ENCODE measurements at places on chromosomes 12 and 14.

DNA sequence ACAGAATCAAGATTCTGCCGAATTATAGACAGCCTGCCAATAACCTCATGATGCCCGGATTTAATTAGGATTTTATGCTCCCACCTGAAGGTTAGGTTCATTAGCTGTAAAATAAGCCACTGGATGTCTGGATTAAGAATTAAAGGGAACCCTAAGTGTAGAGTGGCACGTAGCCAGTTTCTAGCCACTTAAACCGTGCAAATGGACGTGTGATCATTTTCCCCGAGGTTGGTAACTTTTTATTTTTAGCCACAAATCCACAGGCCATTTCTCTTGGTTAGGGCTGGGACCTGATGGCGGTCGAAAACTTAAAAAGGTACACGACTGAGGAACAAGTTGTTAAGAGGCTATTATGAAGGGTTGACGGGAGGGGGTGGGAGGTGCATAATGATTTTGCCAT lies 127.3 kb upstream of the TMPO start:
- no peak for DNase-seq

GRCh38 chr12:130249376-130249775 lies 87.1 kb downstream of the FZD10 start:
- no peak for DNase-seq

DNA sequence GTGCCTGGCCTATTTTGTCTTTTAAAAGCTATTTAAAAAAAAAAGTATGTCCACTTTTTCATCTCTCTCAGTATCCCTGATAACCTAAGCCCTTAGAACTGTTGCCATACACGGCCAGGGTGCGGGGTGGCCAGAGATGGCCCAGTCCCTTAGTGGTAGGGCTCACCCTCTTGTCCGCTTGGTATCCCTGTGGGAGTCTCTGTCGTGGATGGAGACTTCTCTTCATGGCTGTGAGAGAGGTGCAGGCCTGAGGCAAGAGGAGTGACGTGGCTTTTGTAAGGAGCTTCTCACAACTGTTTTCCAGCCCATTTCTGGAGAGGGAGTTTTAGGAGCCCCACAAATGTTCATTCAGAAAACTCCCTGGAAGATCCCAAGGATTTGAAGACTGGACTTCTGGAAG lies 26.8 kb downstream of the XRCC3 start:
- no peak for DNase-seq

- no peak for DNase-seq
These were observed 79.1 kb upstream of the SSTR1 start for GRCh38 chr14:38128640-38129039.

DNA sequence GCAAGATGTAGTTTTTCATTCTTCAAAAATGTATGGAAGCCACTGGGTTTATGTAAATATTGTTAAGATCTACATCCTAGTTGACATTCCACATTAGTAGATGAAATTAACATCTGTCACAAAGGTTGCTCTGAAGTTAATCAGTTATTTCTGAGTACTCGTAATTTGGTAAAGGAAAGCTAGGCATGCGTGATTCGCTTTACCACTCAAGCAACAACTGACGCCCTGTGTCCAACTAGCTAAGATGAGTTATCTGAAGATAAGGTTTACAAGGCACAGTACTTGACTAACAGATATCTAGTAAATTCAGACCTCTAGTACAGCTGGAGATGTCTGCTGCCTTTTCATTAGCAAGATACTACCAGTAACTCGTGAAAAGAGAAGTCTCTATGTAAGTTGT lies 14.1 kb downstream of the PRKD1 start:
- no peak for DNase-seq

DNA sequence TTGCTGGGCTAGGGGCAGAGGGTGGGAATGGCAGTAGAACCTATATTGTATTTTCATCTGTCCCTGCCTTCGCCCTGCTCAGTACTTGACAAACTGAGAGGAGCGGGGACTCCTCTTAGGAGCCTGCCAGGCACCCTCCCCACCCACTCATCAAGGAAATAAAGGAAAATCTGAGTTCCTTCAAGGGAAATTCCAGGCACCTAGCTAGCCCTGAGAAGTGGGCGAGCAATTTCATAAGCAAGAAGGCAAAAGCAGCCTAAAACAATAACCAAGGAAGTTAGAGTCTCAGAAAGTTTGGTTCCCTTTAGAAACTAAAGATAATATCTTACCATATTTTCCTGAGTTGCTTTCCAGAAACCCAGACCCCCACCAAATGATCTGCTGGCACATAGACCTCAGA lies 10.6 kb upstream of the PLEKHD1 start:
- no peak for DNase-seq

DNA sequence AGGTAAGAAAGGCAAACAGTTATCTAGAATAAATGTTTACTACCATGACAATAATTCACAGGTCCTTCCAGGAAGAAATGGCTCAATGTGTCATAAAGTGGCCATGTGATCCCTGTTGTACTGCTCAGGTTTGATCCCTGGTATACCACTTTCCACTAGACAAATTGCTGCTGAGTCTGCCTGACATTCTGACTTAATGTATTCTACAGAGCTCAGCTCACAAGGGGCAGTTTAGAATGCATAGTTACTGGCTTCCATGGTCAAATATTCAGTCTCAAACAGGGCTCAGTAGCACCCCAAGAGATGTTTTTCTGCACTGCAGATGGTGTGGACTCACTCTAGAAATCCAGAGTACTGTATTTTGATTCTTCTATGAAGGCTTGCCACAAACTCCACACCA lies 21.8 kb downstream of the TSHR start:
- DNase-seq = no peak

DNA sequence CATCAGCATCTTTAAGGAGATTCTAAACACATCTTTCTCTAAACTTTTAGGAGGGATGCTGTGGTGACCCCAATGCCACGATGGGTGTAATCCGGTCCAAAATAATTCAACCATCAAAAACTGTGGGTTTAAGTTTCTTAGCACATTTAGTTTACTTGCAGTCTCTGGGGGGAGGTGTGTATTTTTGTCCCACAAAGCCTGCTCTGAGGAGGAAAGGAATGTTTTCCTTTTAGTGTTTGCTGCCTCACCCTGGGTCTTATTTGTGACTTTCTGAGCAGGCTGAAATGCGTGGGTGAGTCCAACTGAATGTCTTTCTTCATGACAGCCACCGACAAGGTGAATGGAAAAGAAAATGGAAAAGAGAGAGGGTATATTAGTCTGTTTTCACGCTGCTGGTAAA lies 1324.7 kb downstream of the AACS start:
- DNase-seq = no peak

DNA sequence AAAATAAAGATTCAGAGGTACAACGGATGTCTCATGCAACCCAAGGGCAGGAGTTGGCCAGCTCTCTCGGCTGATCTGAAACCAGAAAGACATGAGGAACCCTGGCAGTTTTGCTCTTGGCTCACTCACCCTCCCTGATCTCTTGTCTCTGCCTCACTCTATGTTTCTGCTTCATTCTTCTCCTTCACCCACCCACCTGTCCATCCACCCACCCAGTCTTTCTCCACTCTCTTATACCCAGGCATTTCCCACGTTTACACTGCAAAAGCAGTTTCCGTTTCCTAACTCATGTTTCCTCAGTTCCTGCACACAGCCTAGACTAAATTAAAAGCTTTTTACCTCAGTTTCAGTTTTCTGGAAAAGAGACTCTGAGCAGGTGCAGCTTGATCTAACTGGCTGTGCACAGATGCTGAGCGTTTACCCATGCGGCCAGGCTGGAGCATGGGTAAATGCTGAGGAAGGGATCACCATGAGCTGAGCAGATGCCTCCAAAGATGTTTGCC lies 157.6 kb downstream of the PRKCH start:
- no peak for DNase-seq

GRCh38 chr14:75206190-75206589 lies 29.8 kb upstream of the TMED10 start:
- DNase-seq = no peak
